ENCODE measurements at places on chromosomes 12 and 14. TPM values are rescaled to one million over a fixed set of nuclear protein-coding genes. Genes with fewer than 3 reads are reported as not detected.
A peak's percentile ranks its signal among the peaks of the same experiment; 100 is the strongest.

- DNase-seq, result no peak
These were observed 114.1 kb upstream of the FKBP4 start for GRCh38 chr12:2680676-2681039.

DNA sequence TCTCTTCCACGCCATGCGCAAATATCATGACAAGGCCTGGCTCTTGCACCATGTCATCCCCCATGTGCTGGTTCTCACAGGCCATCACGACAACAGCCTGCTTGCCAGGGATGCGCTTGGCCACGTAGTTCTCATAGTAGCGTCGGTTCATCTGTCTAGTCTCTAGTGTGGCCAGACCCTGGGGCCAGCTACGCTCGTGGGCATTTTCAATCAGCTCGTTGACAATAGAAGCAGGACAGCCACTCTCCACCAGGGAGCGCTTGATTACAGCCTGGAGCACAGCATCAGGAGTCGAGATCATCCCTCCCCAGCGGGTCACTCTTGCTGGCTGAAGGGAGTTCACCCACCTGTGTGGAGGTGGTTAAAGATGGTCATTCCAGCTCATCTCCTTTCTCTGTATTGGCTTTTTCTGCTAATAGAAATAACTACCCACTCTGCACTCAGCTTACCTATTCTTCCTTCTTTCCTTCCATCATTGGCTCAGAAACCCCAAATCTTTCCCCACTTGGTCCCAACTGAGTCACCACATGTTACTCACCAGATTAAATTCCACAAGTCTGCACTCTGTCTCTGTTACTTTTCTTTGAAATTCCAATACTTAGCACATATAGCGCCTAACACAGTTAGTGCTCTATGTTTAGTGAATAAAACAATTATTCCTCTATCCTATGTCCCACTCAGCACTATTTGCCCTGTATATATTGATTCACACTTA is 15.1 kb downstream of the RNF41 start:
- DNase-seq, result peak; percentile 54

- DNase-seq, result no peak
These were observed 202.8 kb downstream of the TTC7B start for GRCh38 chr14:90613453-90613852.

- no peak for DNase-seq
These were observed 394.6 kb downstream of the AEBP2 start for GRCh38 chr12:19833775-19834501.

DNA sequence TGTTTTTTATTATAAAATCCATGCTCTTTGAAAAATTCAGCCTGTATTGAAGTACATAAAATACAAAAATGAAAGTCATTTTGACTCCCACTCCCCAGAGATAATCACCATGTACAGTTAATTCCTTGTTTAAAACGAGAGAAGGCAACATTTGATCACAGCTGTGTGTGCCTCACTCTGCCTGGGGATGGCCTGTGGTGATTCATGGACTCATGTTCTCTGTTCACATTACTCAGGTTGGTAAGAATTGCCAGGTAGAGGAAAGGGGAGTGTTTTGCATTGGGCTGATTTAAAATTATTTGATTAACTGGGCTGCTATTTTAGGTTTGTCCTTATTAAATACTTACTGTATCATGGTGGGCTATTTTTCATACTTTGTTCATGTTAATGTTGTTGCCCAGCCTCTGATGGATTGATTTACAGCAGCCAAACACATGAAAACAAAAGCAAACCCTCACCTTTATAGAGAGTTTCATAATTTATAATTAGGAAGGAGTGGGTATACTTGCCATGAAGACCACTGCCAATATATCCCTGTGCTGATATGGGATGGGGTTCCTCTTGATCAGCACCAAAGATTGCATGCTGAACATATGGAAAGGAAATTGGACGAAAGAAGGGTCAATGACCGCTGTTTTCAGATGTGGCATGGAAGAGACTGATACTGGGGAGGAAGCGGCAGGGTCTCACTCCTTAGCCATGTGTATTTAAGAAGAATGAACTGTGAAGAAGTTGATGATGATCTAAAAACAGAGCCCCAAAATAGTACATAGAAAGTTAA is 3.0 kb downstream of the ZBTB1 start:
- DNase-seq, result no peak

- DNase-seq, result no peak
These were observed 388.6 kb upstream of the TMPO start for GRCh38 chr12:98126637-98127335.

- DNase-seq, result peak; percentile 94
These were observed 4.4 kb downstream of the TNS2 start for GRCh38 chr12:53054112-53054878.

GRCh38 chr14:71206766-71207371 is 299.6 kb downstream of the PCNX1 start:
- DNase-seq, result peak; percentile 72

GRCh38 chr12:74491374-74491773 is 46.3 kb upstream of the ATXN7L3B start:
- DNase-seq, result no peak

- no peak for DNase-seq
These were observed 1.2 kb downstream of the PPM1H start for GRCh38 chr12:62933602-62934238.

- no peak for DNase-seq
These were observed 160.6 kb upstream of the SYT1 start for GRCh38 chr12:78703820-78704525.

DNA sequence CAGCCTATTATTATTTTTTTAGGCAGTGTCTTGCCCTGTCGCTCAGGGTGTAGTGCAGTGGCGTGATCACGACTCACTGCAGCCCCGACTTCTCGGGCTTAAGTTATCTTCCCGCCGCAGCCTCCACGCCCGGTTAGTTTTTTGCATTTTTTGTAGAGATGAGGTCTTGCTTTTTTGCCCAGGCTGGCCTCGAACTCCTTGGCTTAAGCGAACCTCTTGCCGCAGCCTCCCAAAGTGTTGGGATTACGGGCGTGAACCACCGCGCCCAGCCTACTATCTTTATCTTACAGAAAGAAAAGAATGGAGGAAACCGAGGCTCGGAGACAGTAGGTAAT is 507 bp upstream of the PTPN11 start:
- DNase-seq, result no peak

GRCh38 chr14:62143245-62143644 is 381.0 kb downstream of the SNAPC1 start:
- no peak for DNase-seq

- DNase-seq, result no peak
These were observed 24.7 kb downstream of the ISCA2 start for GRCh38 chr14:74518221-74518620.

DNA sequence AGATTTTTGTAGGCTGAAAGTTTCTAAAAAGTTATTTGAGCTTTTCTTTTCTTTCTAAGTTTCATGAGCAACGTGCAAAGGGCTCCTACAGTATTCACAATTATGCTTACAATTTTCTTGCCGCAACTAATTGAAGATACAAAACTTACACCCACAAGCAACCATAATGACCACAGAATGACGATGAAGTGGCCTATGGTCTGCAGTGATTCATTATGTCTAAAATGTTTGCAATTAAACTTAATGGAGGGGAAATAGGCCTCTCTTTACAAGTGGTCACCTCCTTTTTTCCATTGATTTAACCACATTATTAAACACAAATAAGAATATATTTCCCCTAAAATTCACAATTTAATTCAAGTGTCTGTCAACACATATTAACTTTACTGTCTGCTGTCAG is 732.6 kb upstream of the FLRT2 start:
- no peak for DNase-seq

DNA sequence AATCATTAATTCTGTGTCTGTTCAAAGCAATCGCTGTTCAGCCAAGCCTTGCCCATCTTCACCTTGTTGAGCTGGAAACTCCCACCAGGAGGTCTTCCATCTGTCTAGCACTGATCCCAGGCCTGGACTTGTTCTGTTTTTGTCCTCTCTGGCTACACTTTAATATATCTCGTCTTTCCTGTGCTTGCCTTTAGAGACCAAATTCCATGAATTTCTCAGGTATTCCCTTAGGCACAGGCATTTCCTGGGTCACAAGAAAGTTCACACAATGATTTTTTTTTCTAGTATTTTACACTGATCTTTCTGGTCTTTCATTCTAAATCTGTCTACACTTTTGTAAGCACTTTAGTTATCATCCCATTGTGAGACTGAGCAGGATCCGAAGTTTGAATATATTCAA is 116.4 kb upstream of the CCND2 start:
- DNase-seq, result no peak

DNA sequence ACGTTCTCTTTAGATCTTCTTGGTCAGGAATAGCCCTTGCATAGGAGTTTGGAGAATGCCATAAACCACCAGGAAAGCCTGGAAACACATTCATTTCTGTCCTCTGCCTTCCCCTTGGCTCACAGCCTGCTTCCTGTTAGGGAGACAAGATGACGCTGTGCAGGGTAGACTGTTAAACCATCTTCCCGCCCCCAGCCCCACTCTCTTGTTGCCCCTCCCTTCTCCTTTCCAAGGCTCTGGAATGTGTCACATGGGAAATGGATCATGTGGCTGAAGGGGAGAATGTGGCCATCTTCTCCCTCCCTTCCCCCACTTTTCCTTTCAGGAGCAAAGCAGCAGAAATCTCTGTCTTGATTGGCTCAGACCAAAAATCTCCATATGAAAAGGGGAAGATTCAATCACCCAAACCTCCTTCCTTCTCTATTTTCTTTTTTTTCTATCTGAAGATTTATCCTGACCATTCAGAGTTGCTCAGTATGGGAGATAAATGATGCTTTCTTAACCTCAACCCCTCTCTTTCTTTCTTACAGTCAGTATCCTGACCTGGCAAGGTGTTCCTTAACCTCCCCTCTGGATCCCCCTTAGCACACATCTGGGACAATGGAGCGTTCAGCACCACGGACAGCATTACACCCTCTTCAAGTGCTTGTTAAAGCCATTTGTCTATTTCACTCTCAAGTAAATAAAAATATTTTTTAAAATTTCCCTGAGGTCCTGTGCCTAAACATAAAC is 11.4 kb downstream of the GPR19 start:
- peak; percentile 53 for DNase-seq

GRCh38 chr12:119292893-119293630 is 41.5 kb upstream of the CCDC60 start:
- no peak for DNase-seq

- DNase-seq, result no peak
These were observed 122.3 kb upstream of the CPM start for GRCh38 chr12:69055280-69055679.

DNA sequence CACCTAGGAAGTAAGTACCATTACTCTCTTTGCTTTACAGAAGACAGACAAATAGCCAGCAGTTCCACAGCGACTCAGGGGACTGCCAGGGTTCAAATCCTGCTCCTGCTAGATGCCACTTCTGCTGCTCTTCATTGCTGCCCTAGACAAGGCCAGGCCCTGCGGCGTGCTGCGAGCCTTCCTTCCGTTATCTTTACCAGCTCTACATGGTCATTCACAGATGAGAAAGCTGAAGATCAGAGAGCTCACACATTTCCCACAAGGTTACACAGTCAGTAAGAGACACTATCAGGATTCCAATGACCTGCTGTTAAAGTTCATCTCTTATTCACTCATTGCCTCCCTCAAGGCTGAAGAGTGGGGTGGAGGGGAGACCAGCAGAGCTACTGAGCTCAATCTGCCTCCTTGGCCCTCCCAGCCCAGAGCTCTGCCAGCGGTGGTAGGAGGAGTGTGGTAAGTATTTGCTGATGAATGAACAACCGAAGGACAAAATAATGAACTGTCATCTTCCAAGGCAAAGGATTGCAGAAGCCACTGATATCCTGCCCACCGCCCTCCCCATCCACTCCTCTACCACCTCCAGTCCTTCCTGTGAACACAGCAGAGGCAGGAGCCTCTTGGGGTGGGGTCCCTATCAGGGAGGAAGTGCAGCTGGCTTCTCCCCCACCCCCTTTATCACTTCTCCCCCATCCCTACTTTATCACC is 14.6 kb upstream of the HDAC7 start:
- no peak for DNase-seq

DNA sequence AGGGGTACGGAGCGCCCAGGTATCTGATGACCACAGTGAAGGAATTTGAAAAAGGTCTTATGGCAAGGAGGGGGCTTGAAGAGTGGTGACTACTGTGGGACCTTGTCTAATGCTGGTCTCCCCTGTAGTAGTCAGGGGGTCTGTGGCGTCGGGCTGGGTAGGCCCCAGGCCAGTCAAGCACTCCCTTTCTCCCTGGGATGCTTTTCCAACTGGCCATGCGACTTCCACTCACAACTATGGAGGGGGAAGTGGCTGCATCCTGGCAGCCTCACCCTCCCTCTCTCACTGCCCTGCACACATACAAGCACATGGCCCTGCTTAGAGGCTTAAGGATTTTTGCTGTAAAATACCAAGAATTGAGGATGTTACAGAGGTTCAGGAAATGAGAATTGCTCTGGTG is 4.1 kb downstream of the TSPAN11 start:
- DNase-seq, result no peak

DNA sequence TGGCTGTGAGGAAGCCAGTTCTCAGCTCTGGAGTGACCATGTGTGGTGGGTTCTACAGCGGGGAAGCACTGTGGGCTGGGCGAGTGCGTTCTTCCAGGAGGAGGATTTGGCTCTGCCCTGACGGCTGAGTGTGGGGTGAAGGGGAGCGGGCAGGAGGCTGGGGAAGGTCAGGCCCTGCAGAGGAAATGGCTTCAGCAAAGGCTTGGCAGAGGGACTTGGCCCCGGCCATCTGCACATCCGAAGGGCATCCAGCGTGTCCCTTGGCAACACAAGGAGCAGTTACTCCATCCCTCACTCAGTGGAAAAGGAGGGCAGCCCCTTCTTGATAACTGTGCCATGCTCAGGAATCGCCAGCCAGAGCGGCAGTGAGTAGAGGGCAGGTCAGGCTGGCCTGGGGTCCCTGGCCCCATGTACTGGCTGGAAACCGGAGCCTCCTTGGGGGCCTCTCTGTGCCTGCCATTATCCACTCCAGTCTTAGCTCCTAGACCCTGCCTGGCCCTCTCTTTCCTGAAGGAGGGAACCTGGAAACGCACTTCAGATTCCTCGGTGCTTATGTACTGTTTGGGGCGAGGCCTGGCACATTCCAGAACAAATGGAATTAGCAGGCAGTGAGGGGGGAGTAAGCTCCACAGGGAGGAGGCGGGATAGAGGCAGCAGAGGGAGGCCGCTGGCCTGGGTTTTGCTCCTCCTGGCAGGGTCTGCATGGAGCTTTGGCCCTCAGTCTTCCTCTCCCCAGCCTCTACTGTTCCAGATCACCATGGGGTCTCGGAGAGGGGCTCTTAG is 133.6 kb upstream of the NCOR2 start:
- DNase-seq, result peak; percentile 63

The WSCD2 gene
- total RNA-seq, result 0.44 TPM

The FBLN5 gene
- total RNA-seq, result 122 TPM

The PLEKHG3 gene
- total RNA-seq, result 37.7 TPM

The PYGL gene
- total RNA-seq, result 27.3 TPM

The FAM90A1 gene
- total RNA-seq, result 0.16 TPM

The DNAJC22 gene
- total RNA-seq, result 0.47 TPM

The FOXN4 gene
- not detected for total RNA-seq

The SOX5 gene
- 13.2 TPM for total RNA-seq

The GDF3 gene
- 0.26 TPM for total RNA-seq

Measured in left cardiac atrium (tissue), 4 donors.